ENCODE measurements at places on chromosomes 1 and 21.

DNA sequence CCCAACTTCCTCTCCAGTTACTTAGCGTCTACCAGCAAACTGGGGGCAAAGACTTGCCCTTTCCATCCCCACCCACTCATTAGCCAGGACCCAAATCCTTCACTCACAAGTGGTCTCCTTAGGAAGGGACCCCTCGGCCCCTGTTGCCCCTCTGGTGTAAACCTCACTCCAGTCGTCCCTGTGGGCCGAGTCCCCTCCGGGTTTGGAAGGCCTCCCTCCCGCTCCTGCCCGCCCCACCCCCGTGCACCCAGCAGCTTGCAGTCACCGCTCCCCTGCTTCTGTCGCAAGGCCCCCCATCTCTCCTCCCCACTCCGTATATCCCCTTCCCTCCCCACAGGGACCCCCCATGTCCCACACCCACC, 1.2 kb downstream of the EFHD2 start:
- DNase-seq = no peak

DNA sequence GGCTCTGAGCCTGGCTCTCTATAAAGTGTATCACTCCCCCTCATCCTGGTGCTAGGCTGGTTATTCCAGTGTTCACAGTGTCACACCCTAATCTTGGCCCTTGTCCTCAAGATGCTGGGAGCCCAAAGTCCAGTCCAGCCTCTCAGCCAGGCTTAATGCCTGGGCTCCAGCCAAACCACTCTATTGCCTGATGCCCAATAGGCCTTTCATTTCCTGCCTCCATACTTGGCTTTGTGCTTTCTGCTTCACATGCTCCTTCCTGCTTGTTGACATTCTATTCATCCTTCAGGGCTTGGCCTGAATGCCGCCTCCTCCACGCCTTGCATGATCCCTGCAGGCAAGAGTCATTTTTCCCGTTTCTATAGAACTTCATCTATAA, 1.7 kb downstream of the KLHDC8A start:
- DNase-seq = peak; percentile 47

DNA sequence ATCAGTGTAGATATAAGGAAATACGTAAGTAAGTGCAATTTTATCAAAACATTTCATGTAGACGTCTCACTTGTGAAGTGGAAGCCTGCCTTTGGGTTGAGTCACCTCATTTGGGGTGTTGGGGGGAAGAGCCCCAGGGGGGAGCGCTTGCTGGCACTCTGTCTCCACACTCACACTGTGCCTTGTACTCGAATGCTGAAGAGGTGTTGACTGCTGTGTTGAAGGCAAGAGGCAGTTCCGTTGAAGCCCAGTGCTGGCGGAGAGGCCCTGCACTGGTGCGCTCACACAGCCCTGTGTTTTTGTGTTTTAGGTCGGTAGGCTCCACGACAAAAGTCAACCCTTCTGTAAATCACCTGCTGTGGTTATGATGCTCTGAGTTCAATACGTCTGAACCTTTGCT, 131.9 kb upstream of the COL6A1 start:
- no peak for DNase-seq

- DNase-seq = no peak
Observed at GRCh38 chr1:48789903-48790302, 13.2 kb upstream of the BEND5 start.

DNA sequence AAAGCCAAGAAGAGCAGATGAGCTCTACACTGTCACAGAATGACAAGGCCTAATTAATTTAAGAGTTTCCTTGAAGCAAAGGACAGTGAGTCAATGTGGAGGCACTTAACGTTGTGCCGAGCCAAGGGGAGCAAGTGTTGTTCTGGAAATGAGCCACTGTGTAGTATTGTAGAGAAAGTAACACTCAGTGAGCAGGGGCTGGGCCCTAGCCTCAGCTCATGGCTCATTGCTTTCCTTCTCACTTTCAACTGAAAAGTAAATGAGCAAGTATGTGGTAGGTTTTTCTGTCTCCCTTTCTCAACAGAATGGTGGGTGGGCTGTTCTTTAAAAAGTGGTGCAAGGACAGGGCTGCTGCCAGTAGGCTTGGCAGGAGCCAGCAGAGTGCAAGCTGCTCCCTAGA, 11.8 kb upstream of the KIAA0040 start:
- DNase-seq = no peak

GRCh38 chr1:114218361-114219171, 64.9 kb upstream of the SYT6 start:
- no peak for DNase-seq

- DNase-seq = no peak
Observed at GRCh38 chr1:192448026-192448578, 127.5 kb upstream of the RGS1 start.

GRCh38 chr1:220221670-220222069, 50.6 kb downstream of the RAB3GAP2 start:
- no peak for DNase-seq

DNA sequence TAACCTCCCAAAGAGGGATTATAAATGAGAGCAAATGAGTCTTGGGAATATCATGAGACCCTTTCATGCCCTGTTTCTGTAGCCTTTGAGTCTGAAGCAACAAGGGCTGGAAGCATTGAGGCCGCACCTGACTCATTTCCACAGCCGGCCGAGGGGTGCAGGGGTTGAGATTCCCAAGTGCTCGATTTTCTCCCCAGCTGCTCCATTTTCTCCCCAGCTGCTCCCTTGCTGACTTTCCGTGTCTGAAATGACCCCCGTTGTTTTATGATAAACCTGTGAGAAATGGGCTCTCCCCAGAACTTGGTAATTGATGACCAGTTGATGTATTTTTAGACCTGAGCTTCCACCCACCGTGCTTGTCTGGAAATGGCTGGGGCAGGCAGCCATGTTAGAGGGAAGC, 22.9 kb downstream of the SIM2 start:
- DNase-seq = no peak

GRCh38 chr1:223331929-223332328, 32.0 kb downstream of the SUSD4 start:
- DNase-seq = peak; percentile 80

Measured in M059J (cell line).